ENCODE measurements at places on chromosomes 3 and 15.

GRCh38 chr3:45693941-45694521 is 4.8 kb downstream of the SACM1L start:
- peak; percentile 50 for DNase-seq

GRCh38 chr3:184740509-184741258 is 28.8 kb upstream of the MAGEF1 start:
- DNase-seq, result peak; percentile 24

DNA sequence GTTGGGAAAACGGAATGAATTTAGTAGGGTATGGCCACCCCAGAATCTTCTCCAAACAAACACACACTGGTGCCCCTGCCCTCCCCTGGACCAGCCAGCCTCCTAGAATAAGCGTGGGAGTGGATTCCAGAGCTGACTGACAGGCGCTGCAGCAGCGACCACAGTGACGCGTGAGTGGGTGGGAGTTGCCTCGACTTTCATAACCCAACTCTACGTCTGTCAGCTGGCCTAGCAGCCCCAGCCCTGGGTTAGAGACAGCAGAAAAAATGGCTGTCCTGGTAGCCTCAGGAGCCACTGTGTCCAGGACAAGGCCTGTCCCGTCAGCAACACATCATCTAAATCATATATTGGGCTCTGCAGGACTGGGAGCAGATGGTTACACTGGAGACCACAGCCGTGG is 10.0 kb downstream of the PLA2G4B start:
- no peak for DNase-seq

DNA sequence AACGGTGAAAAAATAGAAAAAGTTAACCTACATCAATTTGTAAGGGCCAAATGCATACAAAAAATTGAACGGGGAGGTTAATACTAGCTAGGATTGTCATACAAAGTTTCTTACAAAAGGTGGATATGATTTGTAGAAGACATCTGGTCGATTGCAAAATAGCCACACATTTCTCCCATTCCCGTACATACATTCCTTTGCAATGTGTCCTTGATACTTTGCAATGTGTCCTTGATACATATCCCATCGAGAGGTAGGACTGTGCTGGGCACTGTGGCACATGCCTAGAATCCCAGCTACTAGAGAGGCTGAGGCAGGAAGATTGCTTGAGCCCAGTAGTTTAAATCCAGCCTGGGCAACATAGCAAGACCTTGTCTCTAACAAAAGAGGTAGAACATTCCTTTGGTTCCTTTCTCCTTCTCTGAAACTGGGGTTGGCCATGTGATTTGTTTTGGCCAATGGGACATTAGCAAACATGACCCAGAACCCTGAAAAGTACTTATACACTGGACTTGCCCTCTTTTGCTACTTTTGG is 9.5 kb downstream of the TTBK2 start:
- no peak for DNase-seq

- no peak for DNase-seq
Measured at GRCh38 chr3:181755959-181756358, 44.2 kb downstream of the SOX2 start.

DNA sequence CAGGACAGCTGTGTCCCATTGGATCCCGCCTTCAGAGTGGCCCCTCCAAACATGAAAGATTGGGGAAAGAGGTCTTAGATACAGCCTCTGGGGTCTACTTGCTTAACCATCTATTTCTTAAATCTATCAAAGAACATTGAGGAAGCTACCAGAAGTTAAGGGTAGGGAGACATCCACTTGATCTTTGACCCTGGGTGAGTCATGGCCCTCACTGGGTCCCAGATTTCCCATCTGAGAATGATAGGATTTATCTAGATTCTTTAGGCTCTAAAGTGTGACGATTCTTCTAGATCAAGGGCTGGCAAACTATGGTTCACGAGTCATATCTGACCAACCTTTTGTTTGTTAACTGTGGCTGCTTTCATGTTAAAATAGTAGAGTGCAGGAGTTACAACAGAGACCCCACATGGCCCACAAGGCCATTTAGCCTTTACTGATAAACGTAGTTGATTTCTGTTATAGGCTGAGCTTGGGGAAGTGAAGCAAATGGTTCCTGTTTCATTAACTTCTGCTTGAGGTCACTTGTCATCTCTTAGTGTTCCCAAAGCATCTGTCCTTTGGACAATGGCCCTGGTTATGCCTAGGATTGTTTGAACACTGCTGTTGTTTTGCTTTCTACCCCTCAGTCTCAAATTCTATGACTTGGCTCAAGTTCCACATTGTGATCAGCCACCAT is 8.0 kb downstream of the MUC13 start:
- DNase-seq, result no peak

DNA sequence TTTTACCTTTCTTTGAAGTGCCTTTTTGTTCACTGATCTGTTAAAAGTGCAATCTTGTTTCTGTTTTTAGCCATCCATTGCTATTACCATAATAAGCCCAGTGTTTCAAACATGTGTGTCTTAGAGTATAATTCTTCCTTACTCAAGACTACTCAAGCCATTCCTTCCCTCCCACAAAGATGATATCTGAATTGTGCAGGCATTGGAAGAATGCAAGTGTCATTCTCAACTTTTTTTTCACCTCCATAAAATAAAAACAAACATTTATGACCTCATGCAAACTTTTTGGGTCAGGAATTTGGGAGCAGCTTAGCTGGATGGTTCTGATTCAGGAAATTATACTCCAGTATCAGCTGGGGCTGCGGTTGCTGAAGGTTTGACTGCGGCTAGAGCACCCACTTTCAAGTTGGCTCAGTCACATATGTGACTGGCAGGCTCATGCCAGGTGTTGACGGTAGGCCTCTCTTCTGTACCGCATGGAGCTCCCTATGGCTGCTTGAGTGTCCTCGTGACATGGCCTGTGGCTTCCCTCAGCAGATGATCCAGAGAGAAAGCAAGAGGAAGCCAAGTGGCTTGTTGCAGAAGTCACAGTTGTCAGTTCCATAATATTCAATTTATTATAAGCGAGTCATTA is 490.8 kb downstream of the CNTN4 start:
- DNase-seq, result no peak

GRCh38 chr3:127851899-127852298 is 29.6 kb upstream of the MGLL start:
- no peak for DNase-seq

- DNase-seq, result no peak
Measured at GRCh38 chr15:74184582-74185091, 11.1 kb downstream of the ISLR start.

GRCh38 chr3:156181509-156181908 is 61.1 kb downstream of the KCNAB1 start:
- DNase-seq, result no peak

DNA sequence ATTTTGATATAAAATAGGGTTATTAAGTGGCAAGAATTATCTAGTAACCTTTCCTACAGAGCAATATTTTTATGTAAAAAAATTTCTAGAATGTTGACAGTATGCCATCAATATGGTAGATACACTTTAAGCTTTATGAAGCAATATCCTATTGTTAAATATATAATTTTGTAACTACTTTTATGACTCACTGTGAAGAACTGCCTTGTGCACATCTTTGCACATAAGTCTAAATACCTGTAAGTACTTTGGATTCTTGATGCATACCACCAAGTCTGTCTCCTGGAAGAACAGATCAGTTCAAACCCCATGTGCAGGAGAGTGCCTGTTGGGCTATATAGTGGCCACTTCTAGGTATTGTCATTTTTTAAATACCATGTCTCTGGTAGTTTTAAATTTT is 205.7 kb upstream of the EIF1B start:
- no peak for DNase-seq

DNA sequence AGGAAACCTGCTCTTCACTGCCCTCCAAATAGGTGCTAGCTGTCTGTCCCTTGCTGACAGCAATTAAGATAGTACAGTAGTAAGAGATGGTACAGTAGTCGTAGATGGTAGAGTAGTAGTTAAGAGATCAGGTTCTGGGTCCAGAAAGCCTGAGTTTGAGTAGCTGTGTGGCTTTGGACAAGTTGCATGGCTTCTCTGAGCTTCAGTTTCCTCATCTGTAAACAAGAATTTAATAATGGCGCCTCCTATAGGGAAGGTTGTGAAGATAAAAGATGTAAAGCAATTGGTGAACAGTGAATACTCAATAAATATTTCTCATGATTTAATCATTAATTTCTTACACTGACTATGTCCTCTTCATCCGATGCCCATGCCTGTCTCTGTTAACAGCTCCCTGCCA is 86.9 kb upstream of the BCL6 start:
- peak; percentile 17 for DNase-seq

- DNase-seq, result peak; percentile 32
Measured at GRCh38 chr3:150412561-150413231, 4.6 kb downstream of the TSC22D2 start.

DNA sequence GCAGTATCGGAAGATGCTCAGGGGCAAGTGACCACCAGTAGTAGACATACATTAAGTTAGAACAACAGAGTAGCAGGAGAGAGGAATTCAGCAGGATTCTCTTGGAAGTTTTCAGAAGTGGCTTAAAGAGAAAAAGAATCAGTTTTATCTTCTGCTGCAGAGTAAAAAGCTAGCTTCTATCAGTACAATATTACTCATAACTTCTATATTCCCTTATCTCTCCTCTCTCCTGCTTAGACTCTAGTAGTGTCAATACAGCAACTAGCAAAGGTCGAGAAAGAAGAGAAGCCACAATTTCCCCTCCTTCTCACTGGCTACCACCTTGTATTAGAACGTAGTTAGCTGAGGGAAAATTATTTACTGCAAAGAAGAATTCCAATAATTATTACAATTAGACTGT is 539.7 kb downstream of the DIPK2A start:
- DNase-seq, result no peak

DNA sequence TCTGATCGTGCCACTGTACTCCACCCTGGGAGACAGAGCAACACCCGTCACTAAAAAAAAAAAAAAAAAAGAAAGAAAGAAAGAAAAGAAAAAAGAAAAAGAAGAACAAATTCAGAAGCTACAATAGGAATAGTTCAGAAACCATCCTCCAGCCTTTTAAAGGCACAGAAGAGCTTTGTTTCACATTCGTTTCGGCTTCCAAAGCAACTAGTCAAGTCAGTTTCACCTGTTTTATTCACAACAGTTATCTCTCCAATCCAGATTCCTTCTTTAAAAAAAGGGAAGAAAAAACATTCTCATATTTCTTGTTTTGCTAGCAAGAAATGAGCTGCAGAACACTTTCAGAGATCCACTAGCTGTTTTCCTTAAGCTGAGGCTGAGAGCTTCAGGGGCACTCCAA is 767.7 kb upstream of the CFAP20DC start:
- no peak for DNase-seq

DNA sequence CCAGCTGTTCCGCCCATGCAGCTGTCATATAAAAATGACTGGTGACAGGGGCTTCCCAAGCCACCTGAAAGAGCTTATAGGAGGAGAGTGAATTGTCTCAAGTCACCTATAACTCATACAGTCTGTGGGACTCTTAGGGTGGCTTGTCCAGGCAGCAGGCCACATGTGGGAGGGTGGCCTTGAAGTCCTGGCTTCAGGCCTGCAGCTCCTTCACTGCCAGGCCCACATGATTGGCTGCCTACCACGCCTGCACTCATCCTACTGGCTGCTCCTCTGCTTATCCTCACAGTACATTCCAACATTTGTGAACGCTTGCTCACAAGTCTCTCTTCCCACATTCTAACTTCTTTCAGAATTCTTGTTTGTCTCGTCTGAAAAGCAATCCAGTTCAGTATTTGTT is 41.1 kb upstream of the TIPARP start:
- DNase-seq, result no peak

DNA sequence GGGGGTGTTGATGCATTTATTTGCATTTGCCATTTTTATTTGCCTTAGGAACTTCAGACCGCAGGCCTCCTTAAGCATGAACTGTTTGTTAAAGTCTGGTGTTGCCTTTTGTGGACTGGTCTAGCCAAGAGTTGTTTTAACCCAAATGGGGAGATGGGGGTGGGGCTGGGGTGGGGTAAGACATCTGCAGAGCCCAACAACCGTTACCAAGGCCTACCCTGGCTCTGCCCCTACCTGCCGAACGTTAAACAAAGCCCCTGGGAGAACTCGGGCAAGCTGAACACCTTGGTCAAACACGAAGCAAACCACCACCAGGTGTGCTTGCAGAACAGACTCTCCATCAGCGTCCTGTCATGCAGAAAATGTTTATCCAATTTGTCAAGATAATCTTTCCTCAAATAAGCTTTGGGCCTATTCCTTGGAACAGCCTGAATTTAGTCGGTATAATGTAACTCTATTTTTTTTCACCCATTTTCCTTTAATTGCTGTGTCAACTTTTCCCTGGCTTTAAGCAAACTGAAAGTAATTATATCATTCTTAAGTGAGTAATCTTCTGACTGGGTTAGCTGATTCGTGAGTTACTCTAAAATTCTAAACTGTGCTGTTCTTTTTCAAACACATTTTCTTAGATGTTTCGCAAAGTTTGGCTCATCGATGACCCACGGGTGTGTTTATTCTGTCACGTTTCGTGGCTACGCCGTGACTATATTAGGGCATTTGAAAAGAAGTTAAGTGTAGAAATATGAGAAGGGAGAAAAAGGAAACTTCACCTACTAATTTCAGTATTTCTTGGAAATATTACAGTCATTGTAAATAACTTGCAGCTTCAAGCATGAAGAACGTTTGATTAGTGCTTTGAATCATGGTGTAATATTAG is 127.6 kb downstream of the SOX2 start:
- no peak for DNase-seq

GRCh38 chr3:11776346-11776745 is 70.3 kb downstream of the TAMM41 start:
- no peak for DNase-seq

- DNase-seq, result no peak
Measured at GRCh38 chr15:76898102-76898501, 7.0 kb downstream of the SCAPER start.

DNA sequence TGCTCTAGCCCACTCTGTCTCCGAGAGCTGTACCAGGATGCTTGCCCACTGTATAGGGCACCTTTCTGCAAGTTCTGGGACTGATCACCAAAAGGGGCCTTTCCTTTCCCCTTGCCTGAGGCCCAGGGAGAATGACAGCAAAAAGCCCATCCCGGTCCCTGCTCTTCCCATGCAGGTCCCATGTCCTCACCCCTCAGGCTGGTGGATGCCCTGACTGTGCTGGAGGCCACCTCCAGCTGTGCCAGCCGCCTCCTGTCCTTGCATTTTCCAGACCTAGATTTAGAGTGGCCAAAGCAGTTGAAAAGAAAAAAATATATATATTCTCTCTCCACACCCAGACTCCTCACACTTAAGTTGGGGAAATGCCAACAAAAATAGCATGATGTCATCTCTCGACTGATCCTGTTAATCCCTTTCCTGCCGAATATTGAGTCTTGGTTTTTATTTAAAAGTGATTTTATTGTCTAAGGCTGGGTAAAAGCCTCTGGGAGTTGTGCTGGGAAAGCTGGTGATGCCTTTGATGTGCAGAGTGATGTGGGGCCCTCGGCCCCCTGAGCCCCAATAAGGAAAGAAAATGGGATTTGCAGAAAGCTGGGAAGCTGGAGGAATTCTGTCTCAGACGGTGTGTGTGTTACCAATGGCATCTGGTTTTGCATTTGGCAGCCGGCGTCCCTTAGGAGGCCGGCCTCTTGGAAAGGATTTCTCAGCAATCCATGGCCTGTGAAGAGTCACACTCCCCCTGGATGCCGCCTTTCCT is 29.3 kb upstream of the TPM1 start:
- DNase-seq, result no peak

- DNase-seq, result no peak
Measured at GRCh38 chr3:12557473-12558100, 700 bp downstream of the MKRN2 start.

GRCh38 chr15:63194880-63195568 is 5.6 kb downstream of the RAB8B start:
- DNase-seq, result no peak

GRCh38 chr3:33883538-33883950 is 85.1 kb downstream of the PDCD6IP start:
- peak; percentile 50 for DNase-seq
